ENCODE measurements at places on chromosomes 11 and 22.

- DNase-seq = no peak
Measured at GRCh38 chr22:25663654-25664053, 78.3 kb upstream of the MYO18B start.

- no peak for DNase-seq
Measured at GRCh38 chr11:32562839-32563599, 20.6 kb upstream of the EIF3M start.

GRCh38 chr11:17821648-17822400 is 87.2 kb downstream of the KCNC1 start:
- DNase-seq = no peak

DNA sequence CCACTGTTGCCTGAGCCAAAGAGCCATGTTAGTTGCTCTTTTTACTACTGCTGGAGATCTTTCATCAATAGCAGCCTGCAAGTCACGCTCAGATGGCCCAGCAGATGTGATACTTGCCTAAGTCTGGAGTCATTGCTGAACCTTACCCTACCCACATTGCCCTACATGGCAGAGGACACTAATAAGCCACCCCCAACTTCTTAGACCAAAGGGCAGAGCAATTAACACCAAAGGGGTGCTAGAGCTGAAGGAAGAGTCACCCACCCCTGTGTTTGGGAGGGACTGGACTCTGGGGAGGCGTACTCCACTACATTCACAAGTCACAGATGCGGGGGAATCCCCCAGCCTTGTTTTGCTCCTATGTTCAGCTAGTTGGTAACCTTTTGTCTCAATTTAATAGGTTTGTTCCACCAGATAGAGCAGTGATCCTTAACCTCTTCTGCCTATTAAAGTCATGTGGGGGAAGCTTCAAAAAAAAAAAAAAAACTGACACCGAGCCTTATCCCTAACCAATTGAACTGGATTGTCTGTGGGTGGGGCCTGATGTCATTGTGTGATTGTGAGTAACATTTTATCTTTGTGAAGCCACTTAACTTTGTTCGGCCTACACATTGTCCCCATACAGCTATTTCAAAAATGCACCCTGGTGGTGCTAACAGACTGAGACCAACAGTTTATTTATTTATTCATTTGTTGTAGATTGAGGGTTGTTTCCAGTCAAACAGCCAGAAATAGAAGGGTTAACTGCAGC is 13.1 kb downstream of the ADM start:
- DNase-seq = no peak

DNA sequence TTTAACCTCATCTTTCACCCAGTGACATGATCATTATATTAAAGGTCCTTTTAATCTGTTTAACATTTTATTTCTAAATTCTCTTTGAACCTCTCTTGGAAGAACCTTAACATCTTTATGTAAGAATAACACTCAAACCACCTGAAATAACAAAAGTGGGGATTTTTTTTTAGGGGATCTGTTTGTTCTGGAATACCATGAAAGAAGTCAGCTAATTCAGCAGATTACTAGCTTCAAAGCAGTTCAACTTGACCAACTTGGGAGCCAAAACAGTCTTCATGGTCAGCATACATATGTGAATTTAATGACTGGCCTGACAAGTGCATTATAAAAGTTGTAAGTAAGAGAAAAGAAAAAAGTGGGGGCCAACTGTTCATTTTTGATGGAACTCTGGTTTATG is 52.3 kb downstream of the CCDC34 start:
- no peak for DNase-seq

GRCh38 chr22:36395055-36395849 is 7.5 kb upstream of the MYH9 start:
- DNase-seq = no peak

- no peak for DNase-seq
Measured at GRCh38 chr22:45163099-45163450, 650 bp upstream of the NUP50 start.

DNA sequence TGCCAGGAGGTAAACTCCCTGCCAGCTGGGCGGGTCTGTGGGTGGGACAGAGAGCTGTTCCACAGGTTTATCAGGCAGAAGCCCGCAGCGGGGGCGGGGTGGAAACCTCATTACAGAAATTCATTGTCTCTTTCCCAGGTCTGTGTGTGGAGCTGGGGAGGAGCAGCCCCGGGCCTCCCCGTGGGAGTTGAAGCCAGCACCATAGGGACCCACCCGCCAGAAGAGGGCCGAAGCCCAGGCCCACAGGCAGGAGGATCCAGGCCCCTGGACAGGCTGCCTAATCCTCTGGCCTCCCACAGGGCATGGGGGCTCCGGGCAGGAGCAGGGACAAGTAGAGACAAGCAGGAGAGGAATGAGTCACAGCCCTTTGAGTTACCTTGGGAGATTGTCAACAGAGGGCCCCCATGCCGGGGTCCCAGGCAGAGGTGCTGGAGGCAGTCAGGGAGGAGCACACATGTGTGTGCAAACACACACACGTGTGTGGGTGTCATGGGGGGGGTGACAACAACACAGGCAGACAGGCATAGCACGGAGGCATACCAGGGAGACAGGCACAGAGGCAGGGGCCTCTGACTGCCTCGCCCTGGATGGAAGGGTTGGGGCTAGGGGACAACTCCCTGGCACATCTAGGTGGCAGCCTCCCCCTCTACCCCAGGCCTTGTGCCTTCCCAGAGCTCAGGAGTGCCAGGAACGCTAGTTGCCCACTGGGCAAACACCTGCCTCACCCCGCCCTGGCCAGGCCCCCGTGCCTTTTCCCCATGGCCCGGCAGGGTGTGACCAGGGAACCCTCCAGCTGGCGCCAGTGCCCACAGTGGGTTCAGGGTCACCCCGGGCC is 1.4 kb downstream of the CDC42BPG start:
- no peak for DNase-seq

GRCh38 chr11:59062602-59063529 is 23.2 kb upstream of the GLYATL1B start:
- no peak for DNase-seq

GRCh38 chr11:95266751-95267374 is 35.9 kb upstream of the SESN3 start:
- DNase-seq = no peak

GRCh38 chr11:130427581-130428315 is 661 bp downstream of the ADAMTS8 start:
- peak; percentile 38 for DNase-seq

Measured in NCI-H1092 (cell line).